ENCODE measurements at places on chromosomes 5 and 9.

DNA sequence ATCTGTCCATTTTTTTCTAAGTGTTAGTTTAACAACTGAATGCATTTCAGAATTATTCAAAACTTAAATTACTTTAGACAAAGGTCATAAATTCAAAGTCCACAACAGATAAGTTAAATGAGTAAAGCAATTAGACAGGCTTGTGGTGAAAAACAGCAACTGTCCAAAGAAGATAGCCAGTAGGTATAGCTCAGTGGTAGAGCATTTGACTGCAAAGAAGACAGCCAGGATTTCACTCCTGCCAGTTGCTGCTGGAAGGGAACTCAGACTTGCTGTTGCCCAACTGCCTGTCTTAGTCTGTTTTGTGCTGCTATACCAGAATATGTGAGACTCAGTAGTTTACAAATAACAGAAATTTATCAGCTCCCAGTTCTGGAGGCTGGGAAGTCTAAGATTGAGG lies 10.0 kb downstream of the FANCC start:
- DNase-seq = no peak
- H3K27ac ChIP-seq = no peak overlapping the region
- H3K27me3 ChIP-seq = no peaks in the 10 kb centered on the region
- no peaks in the 10 kb centered on the region for H3K36me3 ChIP-seq
- no peak overlapping the region for H3K4me3 ChIP-seq

- no peaks in the 10 kb centered on the region for H3K4me1 ChIP-seq
- H3K36me3 ChIP-seq = peaks cover 10% of the 10 kb centered on the region
- no peak for DNase-seq
- no peak overlapping the region for H3K27ac ChIP-seq
Measured at GRCh38 chr5:5456858-5457257, 34.4 kb downstream of the ICE1 start.

DNA sequence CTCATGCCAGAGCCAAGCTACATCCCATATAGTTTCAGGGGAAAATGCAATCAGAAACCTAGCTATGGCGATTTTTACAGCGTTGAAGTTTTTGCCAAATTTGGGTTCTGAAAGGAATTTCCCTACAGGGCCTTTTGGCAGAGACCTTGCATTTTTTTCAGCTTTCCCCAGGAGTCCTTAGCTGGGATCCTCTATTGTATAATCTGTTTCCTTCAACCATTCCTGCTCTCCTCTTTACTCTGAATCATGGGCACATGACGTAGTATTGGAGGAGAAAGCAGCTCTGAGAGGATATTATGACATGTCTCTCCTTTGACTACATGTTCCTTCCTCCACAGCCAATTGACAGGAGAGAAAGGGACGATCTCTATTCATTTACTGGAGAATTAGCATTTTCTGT lies 118.5 kb upstream of the ERCC6L2 start:
- H3K27me3 ChIP-seq = peaks cover 6% of the 10 kb centered on the region
- H3K36me3 ChIP-seq = no peaks in the 10 kb centered on the region
- no peak for DNase-seq
- no peak overlapping the region for H3K27ac ChIP-seq

GRCh38 chr5:158406884-158407823 lies 548.2 kb upstream of the CLINT1 start:
- H3K27me3 ChIP-seq = no peaks in the 10 kb centered on the region
- peaks cover 13% of the 10 kb centered on the region for H3K4me1 ChIP-seq
- peak overlapping the region; percentile 69 for H3K27ac ChIP-seq
- H3K36me3 ChIP-seq = no peaks in the 10 kb centered on the region
- DNase-seq = peak; percentile 33
- no peak overlapping the region for H3K4me3 ChIP-seq

DNA sequence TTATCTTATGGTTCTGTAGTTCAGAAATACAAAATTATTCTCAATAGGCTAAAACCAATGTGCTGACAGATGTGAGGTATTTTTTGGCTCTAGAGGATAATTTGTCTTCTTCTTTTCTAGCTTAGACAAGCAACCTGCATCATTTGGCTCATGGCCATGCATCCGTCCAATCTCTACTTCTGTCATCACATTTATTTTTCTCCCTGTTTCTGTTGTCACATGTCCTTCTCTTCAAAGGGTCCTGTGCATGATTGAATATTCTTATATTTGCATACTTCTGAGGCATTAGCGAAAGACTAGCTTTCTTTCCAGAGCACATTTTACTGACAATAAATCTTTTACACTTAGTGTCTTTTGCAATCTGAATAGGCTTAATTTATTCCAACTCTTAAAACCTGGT lies 564.7 kb downstream of the CDH10 start:
- no peak for DNase-seq
- H3K4me1 ChIP-seq = no peaks in the 10 kb centered on the region
- H3K36me3 ChIP-seq = no peaks in the 10 kb centered on the region
- no peak overlapping the region for H3K27ac ChIP-seq
- no peaks in the 10 kb centered on the region for H3K27me3 ChIP-seq
- no peak overlapping the region for H3K4me3 ChIP-seq

GRCh38 chr9:137800196-137801022 lies 77.2 kb upstream of the CACNA1B start:
- H3K4me1 ChIP-seq = no peaks in the 10 kb centered on the region
- peaks cover 26% of the 10 kb centered on the region for H3K36me3 ChIP-seq
- no peak overlapping the region for H3K27ac ChIP-seq

DNA sequence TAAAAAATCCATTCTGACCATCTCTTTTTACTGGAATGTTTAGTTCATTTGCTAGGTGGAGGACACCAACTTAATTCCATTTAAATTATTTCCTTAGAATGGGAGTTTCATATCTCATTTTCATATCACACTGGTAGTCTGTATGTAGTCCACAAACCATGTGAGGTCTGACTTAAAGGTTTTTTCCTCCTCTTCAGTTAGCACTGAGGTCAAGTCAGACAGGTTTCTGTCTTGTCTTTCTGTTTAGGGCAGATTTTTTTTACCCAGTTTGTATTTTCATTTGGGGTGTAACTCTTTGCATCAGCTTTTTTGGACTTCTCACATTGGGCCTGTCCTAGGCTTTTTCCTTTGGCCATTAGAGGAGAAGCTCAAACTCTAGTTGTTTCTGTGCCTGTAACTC lies 75.3 kb downstream of the RANBP17 start:
- H3K27me3 ChIP-seq = no peaks in the 10 kb centered on the region
- H3K4me3 ChIP-seq = no peak overlapping the region
- no peaks in the 10 kb centered on the region for H3K4me1 ChIP-seq

GRCh38 chr5:14534773-14535172 lies 46.8 kb upstream of the OTULINL start:
- no peak overlapping the region for H3K27ac ChIP-seq
- no peaks in the 10 kb centered on the region for H3K27me3 ChIP-seq
- no peak overlapping the region for H3K4me3 ChIP-seq
- H3K36me3 ChIP-seq = no peaks in the 10 kb centered on the region
- DNase-seq = no peak

DNA sequence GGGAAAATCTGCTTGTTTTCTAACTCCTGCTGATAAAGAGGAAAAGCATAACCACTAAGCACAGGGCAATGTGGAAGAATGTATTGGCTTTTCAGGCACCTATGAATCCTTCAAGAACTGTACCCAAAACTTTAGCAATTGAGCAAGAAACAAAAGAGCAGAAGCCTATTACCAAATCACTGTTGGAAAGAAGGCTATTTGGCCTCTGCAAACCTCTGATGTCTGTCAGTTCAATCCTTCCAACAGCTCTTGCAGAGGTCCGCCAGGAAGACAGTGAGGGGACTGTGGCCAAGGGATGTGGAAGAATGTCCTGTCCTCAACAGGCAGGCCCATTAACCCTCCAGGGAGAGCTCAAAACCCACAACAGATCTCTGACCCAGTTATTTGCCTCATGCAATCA lies 328.6 kb downstream of the ENC1 start:
- no peak for DNase-seq
- H3K4me3 ChIP-seq = no peak overlapping the region
- peaks cover 31% of the 10 kb centered on the region for H3K4me1 ChIP-seq

- H3K4me3 ChIP-seq = peak within 1 kb of the TSS; percentile 72
- H3K27ac ChIP-seq = no peak within 1 kb of the TSS
- DNase-seq = no peak
- H3K36me3 ChIP-seq = no peaks in the 10 kb centered on the region
- peaks cover 25% of the 10 kb centered on the region for H3K27me3 ChIP-seq
- H3K4me1 ChIP-seq = peaks cover 12% of the 10 kb centered on the region
Measured at GRCh38 chr9:36136272-36136893, at the start of gene GLIPR2. Gene GLIPR2 (plus strand): TSS chr9:36136733. CDS start chr9:36136779, 46 bp downstream.

DNA sequence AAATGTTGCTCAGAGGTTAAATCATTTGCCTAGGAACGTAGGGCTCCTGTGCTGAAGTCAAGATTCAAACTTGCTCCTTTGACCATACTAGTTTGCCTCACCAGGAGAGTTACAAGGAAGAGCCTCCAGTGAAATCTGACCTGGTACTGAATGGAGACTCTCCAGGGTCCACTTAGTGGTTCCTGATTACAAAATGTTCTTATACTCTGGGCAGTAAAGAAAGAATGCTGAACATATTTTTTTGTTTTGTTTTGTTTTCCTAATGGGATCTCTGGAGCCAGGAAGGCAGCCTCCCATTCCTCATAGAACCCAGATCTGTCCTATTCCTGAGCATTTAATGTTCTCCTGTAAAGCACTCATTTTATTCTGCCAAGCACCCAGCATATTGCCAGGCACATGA lies 256.5 kb upstream of the CLINT1 start:
- H3K36me3 ChIP-seq = no peaks in the 10 kb centered on the region
- no peak overlapping the region for H3K4me3 ChIP-seq
- H3K27ac ChIP-seq = no peak overlapping the region
- peaks cover 4% of the 10 kb centered on the region for H3K4me1 ChIP-seq
- no peaks in the 10 kb centered on the region for H3K27me3 ChIP-seq

DNA sequence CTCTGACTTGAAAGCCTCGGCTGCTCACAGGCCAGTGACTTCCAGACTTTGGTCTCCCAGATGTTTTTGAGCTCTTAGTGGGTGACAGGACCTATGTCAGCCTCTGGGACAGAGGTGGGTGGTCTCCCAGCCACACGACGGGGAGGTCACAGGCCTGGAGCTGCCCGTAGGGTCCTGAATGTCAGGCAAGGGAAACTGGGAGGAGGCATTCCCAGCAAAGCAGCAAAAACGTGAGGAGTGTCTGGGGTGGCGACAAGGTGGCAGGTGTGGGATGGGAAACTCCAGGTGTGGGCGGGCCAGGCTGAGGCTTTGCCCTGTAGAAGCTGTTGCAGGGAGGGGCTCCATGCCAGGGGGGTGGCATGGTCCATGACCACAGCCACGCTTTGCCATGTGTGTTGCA lies 110.5 kb downstream of the CACNA1B start:
- H3K4me1 ChIP-seq = no peaks in the 10 kb centered on the region
- H3K27me3 ChIP-seq = no peaks in the 10 kb centered on the region
- no peaks in the 10 kb centered on the region for H3K36me3 ChIP-seq
- no peak for DNase-seq
- H3K27ac ChIP-seq = no peak overlapping the region

DNA sequence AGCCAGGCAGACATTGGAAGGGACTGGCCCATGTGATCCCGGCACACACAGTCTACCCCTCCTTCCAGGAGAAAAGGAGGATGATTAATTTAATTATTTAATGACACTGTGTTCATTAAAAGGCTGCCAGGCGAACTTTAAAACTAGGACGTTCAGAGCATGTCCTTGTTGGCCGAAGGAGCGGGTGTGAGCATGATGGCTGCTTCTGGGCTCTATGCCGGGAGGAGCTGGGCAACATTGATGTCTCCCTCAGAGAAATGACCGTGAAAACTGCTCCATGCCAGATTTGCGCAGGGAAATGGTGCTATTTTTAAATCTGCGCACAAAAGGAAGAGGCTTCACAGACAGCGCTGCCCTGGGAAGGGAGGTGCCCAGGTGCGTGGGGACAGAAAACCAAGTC lies 284.9 kb upstream of the IRX4 start:
- no peaks in the 10 kb centered on the region for H3K4me1 ChIP-seq
- DNase-seq = no peak

DNA sequence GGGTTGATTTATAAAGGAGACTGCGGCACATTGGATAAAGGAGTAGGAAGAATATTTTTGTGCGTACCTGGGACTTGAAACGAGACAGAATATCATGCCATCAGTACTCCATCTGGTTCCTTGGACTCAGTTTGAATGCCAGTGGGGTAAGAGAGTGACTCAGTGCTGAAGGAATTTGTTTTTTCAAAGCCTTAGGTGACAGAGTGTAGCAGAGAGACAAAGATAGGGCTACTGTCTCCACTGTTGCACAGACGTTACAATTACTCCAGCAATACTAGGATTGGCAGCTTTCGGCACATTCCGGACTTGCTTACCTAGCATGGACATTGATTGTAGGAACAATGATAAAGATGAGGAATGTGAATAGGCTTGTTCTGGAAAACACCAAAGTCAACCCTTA lies 250.7 kb downstream of the KCTD16 start:
- no peaks in the 10 kb centered on the region for H3K36me3 ChIP-seq
- no peak for DNase-seq
- no peak overlapping the region for H3K27ac ChIP-seq
- H3K27me3 ChIP-seq = no peaks in the 10 kb centered on the region

DNA sequence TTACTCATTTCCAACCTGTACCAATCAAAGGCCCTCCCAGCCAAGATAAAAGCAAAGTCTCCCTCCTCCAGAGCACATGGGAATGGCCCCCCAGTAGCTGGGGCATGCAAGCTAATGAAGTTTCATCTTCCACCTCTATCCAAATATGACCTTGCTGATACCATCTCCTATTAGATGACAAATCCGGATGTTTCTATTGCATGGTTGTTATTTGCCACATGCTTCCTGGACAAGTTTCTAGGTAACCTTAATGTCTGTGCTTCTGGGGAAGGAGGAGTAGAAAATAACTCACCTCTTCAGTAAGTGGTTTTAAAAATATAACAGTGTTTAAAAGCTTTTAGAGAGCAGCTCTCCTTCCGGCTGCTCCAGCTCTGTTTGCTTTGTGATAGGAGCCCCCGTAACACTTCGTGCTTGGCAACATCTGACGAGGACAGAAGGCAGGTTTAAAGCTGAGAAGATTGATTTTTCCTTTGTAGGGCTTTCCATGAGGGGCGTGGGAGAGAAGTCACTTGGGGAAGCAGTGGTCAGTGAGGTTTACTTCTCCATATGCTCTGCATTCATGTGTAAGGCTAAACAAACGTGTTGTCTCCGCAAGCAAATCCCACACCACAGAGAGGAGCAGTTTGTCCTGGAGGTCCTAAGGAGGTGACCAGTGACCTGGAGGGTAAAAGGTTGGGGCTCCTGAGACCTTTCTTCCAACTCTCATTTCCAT lies 40.3 kb upstream of the GLRX start:
- no peak overlapping the region for H3K4me3 ChIP-seq
- peak overlapping the region; percentile 5 for H3K27ac ChIP-seq
- H3K4me1 ChIP-seq = peaks cover 48% of the 10 kb centered on the region
- H3K27me3 ChIP-seq = no peaks in the 10 kb centered on the region
- no peaks in the 10 kb centered on the region for H3K36me3 ChIP-seq

GRCh38 chr9:128972956-128973355 lies 25.5 kb downstream of the NUP188 start:
- peaks cover 20% of the 10 kb centered on the region for H3K36me3 ChIP-seq
- no peak for DNase-seq
- H3K27me3 ChIP-seq = no peaks in the 10 kb centered on the region

GRCh38 chr9:27556470-27556869 lies 16.8 kb downstream of the C9orf72 start:
- no peak for DNase-seq
- no peak overlapping the region for H3K27ac ChIP-seq
- no peak overlapping the region for H3K4me3 ChIP-seq
- no peaks in the 10 kb centered on the region for H3K36me3 ChIP-seq
- no peaks in the 10 kb centered on the region for H3K27me3 ChIP-seq
- H3K4me1 ChIP-seq = no peaks in the 10 kb centered on the region

All from keratinocyte (primary cell).